ENCODE measurements at places on chromosomes 5 and 9.

DNA sequence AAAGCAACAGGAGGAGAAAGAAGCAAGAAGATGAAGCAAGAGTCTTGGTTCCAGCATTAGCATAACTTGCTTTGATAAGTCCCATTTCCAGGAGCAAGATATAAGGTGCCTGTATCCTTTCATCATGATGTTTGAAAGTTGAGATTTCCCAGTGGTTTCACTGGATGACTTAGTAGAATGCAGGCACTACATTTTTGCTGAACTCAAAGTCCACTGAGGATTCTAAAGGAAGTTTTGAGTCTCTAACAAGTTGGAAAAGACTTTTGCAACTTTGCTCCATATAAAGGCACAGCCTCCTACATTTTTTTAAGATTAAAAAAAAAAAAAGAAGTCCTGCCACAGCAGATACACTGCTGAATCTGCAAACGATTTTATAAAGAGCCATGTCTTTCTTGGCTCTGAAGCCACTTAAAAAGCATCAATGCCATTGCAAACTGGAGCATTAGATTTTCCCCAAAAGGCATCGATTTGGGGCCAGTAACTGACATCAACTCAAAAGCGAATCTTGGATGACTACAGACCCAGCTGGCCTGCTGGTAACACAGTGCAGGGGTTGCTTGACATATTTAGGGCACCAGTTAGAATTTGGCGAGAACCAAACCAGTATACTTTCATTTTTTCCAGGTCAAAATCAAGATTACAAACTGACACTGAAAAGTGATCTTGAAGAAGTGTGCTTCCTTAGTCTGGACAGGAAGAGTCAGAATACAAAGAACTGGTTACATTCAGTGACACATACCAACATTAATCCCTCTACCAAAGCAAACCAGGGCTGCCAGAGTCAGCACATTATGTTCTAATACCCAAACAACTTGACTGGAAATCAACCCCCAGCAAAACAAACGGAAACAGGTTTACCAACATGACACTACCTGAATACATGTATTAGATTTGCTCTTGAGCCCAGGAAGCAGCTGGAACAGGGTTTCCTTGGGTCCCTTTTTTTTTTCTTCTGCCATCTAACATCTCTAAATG, 39.1 kb upstream of the KCNV2 start:
- no peak for DNase-seq

- DNase-seq, result no peak
Observed at GRCh38 chr5:3068401-3068800, 316.9 kb upstream of the IRX2 start.

GRCh38 chr5:2320611-2321010, 430.9 kb downstream of the IRX2 start:
- no peak for DNase-seq

GRCh38 chr9:121700165-121700831, 48.9 kb downstream of the DAB2IP start:
- DNase-seq, result no peak

DNA sequence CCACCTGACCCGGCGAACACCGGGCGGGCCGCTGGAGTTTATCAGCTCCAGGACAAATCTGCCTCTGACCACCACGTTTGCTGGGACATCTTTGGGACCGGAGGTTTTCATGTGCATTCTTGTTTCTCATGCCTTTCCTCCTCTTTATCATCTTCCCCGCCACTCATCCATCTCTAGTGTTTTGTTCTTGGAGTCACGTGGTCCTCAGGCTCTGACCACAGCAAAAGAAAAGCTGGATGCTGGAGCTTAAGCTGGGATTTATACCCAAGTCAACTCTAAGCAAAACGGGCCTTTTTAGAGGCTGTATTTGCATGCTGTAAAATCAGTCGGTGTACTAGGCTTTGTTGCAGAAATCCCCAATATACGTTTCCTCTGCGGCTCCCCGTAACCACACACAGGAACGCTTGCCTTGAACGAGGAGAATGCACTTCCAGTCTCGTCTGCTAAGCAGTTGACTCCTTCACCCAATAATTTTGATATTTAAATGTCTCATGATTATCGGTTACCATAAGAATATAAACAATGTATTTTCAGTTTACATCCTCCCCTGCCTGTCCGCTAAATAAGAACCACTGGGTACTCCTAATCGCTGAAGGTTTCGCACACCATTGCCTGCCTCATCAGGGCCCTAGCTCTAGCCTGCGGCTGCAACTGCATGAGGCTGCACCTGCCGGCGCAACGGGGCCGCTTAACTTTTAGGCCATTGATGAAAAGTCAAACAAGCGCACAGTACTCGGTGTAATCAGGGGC, 560 bp upstream of the NDUFS6 start:
- peak; percentile 47 for DNase-seq

- peak; percentile 55 for DNase-seq
Observed at GRCh38 chr5:160199410-160199911, 29.8 kb upstream of the FABP6 start.

DNA sequence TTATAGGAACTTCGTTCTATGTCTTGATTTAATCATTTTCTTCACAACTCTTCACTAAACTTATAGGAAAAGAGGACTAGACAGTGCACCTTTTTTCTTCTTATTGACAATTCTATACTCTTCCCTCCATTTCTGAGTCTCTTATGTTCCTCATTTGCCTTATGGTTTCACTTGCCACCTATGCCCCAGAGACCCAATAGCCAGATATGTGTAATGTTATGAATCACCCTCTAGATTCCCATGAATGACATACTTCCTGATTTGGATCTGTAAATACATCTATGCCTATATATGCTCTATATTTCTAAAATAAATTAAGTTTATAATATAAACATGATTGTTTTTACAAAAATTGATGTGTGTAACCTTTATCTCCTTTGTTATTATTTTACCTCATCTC, 514.1 kb upstream of the MEF2C start:
- no peak for DNase-seq

DNA sequence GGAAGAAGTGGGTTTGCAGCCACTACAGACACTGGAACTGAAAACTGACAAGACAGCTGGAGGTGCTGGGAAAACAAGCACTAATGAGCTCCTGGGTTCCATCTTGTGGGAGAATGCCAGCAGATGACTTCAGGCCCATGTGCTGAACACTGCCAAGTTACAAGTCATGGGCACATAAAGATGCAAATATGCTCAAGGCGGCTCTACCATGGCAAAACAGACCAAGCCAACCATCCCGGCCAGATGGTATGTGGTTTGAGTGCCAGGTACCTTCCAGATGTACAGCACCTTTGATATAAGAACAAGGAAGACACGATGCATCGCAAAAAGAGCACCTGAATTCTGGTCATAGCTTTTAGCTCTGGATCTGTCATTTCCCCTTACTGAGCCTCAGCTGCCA, 19.9 kb downstream of the TNFSF8 start:
- DNase-seq, result no peak

- DNase-seq, result no peak
Observed at GRCh38 chr9:72006501-72006900, 53.9 kb downstream of the C9orf57 start.

DNA sequence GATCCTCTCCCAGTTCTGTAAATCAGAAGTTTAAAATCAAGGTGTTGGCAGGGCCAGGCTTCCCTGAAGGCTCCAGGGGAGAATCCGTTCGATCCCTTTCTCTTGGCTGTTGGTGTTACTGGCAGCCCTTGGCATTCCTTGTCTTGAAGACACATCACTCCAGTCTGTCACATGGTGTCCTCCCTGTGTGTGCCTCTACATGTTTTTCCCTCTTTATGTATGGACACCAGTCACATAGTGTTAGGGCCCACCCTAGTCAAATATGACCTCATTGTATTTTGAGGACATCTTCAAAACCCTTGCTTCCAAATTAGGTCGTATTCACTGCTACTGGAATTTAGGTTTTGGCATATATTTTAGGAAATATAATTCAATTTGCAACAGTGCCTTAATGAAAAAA, 94.6 kb downstream of the RASEF start:
- DNase-seq, result no peak

- no peak for DNase-seq
Observed at GRCh38 chr5:14386884-14387624, 194.5 kb upstream of the OTULINL start.

Data from effector CD4-positive, alpha-beta T cell (primary cell).